ENCODE measurements at places on chromosomes 2 and 18.

DNA sequence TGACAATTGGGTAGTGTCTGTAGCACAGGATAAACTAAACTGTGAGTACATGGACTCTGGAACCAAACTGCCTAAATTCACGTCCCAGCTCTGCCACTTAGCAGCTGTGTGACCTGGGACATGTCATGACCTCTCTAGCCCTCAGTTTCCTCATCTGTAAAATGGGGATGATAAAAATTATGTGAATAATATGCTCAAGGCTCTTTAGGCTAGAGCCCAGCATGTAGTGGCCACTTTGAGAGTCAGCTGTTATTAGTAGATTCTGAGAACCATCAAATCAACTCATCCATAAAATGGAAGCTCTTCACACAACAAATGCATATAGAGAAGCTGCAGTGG is 87.7 kb downstream of the INPP5D start:
- DNase-seq: no peak

GRCh38 chr2:203580844-203581243 is 45.7 kb upstream of the RAPH1 start:
- no peak for DNase-seq

GRCh38 chr2:98479371-98479770 is 34.7 kb downstream of the INPP4A start:
- DNase-seq: no peak

- DNase-seq: no peak
These were observed 34.0 kb downstream of the QPCT start for GRCh38 chr2:37378411-37378810.

GRCh38 chr2:43324259-43325106 is 98.1 kb upstream of the ZFP36L2 start:
- peak; percentile 42 for DNase-seq

GRCh38 chr18:55430026-55430425 is 158.0 kb downstream of the TCF4 start:
- no peak for DNase-seq

GRCh38 chr2:139529080-139529479 is 748.9 kb upstream of the NXPH2 start:
- no peak for DNase-seq

- DNase-seq: no peak
These were observed 6.8 kb upstream of the GREB1 start for GRCh38 chr2:11527001-11527400.

GRCh38 chr2:173079973-173080860 is 4.6 kb downstream of the MAP3K20 start:
- no peak for DNase-seq

DNA sequence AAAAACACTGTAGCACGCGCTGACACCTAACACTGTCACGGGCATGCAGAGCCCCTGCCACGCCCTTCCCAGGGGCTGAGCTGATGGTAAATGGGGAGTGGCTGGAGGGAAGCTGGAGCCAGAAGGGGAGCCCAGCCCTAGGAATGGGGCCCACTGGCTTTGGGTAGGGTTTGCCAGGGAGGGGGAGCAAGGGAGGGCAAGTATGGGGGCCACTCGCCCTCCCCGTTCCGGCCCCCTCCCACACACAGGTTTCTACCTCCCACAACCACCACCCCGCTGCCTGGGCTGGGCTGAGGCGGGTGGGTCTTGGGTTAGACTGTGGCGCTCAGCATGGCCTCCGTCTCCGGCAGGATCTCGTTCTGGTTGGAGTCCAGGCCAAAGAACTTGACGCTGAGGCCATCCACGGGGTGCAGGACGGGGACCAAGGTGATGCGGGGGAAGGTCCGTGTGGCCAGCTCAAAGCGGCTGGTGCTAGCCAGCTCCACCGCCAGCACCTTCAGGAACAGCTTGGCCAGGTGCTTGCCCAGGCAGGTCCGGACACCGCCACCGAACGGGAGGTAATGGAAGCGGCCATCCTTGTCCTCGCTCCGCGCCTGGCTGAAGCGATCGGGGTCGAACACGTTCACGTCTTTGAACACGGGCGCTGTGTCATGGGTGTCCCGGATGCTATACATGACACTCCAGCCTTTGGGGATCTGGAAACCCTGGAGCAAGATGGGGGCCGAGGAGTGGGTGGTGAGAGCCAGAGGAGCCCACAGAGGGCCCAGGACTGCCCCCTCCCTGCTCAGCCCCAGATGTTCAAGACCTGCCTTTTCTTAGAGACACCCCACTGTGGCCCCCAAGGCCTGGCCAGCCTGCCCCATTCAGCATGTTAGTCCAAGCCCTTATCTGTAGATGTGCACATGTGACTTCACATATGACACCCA is 15.5 kb downstream of the CYP26B1 start:
- DNase-seq: no peak

DNA sequence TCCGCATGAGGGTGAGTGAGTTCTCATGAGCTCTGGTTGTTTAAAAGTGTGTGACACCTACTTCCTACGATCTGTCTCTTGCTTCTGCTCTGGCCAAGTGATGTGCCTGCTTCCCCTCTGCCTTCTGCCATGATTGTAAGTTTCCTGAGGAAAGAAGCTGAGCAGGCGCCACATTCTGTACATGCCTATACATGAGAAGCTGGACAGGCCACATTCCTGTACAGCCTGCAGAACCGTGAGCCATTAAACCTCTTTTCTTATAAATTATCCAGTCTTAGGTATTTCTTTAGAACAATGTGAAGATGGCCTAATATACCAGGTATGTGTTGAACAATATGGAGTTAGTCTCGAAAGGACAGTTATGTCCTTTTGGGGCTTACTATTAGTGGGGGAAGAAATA is 281.0 kb downstream of the ALK start:
- no peak for DNase-seq

GRCh38 chr18:72871091-72871490 is 3.3 kb upstream of the NETO1 start:
- no peak for DNase-seq

- no peak for DNase-seq
These were observed 66.7 kb upstream of the TFCP2L1 start for GRCh38 chr2:121351521-121352318.

- no peak for DNase-seq
These were observed 76.7 kb downstream of the MRPS9 start for GRCh38 chr2:105114551-105114950.

DNA sequence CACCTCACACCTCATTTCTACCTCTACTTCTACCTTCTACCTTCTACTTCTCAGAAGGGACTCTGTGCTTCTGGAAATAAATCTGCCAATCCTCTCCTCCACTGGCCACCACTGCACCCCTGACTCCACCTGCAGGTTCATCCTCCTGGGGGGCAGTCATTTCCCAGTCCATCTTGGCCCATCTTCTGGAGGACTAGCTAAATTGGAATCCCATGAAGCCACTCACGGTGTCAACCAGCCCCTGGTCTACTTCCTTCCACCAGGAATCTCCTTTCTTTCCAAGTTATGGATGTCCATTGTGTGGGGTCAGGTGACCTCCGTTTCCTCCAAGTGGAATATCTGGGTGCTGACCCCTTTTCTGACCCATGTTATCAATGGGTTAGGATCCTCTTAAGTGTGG is 3.9 kb downstream of the WNT10A start:
- DNase-seq: no peak

- DNase-seq: no peak
These were observed 126.6 kb downstream of the UBE2E3 start for GRCh38 chr2:181106789-181107627.

DNA sequence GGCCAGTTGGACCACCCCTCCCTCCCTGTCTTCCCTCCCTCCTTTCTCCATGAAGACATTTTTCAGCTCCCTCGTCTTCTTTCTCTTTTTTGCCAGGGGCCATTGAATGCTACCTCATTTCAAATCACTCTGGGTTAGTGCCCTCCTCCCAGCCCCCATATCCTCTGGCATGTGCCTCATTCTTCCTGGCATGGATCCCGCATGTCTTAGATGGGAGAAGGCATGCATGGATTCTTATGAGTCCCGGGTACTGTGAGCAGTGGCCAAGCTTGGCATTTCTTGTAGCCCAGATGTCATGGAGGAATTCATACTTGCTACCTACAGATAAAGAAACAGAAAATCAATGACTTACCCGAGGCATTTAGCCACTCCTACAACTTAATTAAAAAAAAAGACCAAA is 9.0 kb upstream of the HAAO start:
- no peak for DNase-seq

- DNase-seq: no peak
These were observed 299.4 kb downstream of the AGAP1 start for GRCh38 chr2:235793163-235793752.

DNA sequence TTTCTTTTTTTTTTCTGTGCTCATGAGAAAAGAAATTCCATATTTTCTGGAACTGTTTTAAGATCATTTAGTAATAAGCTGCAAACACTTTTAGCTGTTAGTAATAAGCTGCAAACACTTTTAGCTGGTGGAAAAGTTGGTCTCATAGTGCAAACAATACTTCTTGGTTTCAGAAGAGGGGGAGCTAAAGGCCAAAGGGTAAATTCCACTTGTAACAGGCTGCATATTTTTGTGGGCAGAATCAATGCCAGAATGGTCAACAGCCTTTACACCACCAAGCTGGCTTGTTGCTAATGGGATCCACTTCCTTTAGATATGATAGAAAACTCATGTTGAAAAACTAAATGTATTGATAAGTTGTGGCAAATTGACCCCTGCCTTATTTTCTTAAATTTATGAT is 356.8 kb downstream of the NR4A2 start:
- DNase-seq: no peak

GRCh38 chr2:54468673-54469072 is 12.5 kb downstream of the SPTBN1 start:
- no peak for DNase-seq

DNA sequence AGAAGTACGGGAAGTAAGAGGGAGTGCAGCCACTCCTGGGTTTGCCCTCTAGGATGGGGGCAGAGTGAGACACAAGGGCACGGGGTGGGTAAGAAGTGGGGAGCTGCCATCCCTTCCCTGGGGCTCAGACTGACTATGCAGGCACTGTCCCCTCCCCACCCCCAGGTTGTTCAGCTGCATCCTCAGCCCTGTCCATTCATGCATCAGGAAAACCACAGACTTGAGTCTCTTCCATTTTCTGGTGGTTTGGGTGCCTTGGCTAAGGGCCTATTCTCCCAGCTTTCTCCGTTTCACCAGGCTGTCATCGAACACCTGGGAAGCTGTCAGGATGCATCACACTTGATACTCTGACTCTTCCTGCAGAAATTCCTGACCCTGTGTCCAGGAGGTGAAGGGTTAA is 111.9 kb downstream of the TFCP2L1 start:
- DNase-seq: no peak

GRCh38 chr2:15494877-15495276 is 66.3 kb downstream of the NBAS start:
- DNase-seq: no peak

GRCh38 chr18:78781601-78781960 is 198.0 kb upstream of the SALL3 start:
- DNase-seq: no peak

DNA sequence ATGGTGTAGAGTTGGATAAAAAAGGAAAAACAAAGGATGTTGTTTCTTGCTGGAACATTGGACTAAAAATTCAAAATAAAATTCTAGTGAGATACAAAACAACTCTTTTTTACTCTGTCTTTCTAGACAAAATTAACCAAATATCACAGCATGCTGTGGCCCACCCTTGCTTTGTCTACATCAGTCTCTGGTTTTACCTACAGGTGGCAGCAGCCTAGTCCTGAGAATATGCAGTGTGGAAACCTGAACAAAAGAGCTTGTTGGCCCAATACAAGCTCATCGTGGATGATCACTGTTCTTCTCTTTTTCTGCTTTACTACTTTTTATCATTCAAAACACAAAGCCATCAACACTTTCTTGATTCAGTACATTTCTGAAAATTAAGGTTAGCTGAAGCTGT is 210.4 kb downstream of the CDH19 start:
- DNase-seq: no peak

DNA sequence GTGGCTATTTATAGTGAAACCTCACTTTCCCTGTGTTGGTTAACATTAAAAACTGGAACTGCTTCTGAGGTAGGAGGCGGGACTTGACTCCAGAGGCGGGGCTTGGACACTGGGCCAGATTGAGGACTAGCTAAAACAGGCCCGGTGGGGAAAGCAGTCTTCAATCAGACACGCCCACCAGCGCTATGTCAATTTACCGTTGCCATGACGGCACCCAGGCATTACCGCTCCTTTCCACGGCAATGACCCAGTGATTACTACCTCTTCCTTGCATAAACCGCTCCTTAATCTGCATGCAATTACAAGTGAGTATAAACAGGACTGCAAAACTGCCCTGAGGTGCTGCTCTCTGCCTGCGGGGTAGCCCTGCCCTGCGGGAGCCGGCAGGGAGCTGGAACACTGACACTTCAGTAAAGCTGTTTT is 35.3 kb downstream of the LRRFIP1 start:
- peak; percentile 91 for DNase-seq

- DNase-seq: no peak
These were observed 74.0 kb downstream of the MCFD2 start for GRCh38 chr2:46841621-46842020.

DNA sequence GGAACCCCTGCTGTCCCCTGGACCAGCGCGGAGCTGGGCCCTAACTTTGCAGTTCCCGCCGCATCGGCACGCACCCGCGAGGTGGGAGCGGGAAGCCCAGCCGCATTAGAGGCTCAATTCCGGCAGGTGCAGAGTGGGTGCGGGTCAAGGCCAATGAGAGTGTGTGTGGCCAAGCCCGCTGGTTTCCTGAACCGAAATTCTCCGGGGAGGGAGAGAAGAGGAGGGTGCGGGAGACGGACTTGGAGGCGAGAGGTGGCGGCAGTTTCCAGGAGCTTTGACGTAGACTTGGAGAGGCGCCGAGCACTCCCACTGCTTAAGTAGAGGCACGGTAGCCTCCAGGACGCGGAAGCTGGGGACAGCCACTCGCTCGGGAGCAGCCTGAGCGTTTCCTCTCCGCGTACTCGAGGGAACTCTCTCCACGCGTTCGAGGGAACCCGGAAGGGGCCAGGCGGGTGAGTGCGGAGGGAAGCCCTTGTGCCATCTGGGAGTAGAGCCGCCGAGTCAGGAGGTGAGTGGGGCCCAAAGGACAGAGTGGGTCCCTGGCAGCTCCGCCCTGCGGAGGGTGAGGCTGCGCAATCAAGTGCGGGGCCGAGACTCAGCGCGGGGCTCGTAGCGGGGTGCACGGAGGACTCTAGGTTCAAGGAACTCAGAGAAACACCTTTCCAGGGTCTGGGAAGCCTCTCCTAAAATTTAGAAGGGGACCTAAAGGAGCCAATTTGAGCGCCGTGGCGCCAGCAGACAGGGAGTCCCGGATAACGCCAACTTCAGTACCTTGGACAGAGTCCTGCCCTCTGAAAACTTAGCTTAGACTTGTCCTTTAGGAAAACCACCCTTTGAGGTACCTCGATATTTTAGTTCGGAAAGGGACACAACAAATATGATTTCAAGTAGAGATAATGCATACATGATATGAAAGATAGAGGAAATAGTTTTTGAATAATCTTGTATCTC is at the start of gene FAM237A:
TSS of gene FAM237A (plus strand) at position 413 of the 951 bp plus-strand sequence. CDS start 1,750 bp downstream, outside the sequence.
- no peak for DNase-seq

Measured in thoracic aorta (tissue), 2 donors.